NB4 (cell line): ENCODE measurements at places on chromosomes 5 and 9.

GRCh38 chr9:105150991-105151685 is 93.3 kb upstream of the SLC44A1 start:
- DNase-seq, result no peak

DNA sequence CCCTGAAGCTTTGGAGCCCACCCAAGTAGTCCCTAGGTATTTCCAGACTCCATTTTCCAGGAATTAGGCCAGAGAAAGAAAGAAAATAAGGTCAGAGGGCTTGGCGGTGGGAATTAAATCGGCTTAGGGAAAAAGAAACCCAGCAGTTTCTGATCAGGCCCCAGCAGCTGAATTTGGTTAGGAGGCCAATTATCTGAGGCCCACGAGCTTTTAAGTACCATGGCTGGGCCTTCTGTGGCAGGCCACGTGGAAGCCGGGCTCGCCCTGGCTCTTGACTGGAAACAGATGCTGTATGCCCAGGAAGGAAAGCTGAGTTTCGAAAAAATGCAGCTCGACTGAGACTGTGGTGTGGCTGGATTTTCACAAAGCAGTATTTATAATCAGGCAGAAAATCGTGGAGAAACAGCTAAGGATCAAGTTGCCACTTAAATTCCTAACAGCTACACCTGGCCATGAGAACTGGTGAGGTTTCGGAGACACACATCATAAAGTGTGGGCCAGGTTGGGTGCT is 75.1 kb upstream of the PANK3 start:
- DNase-seq, result no peak

GRCh38 chr5:177526191-177526590 is 9.4 kb upstream of the DDX41 start:
- DNase-seq, result no peak

DNA sequence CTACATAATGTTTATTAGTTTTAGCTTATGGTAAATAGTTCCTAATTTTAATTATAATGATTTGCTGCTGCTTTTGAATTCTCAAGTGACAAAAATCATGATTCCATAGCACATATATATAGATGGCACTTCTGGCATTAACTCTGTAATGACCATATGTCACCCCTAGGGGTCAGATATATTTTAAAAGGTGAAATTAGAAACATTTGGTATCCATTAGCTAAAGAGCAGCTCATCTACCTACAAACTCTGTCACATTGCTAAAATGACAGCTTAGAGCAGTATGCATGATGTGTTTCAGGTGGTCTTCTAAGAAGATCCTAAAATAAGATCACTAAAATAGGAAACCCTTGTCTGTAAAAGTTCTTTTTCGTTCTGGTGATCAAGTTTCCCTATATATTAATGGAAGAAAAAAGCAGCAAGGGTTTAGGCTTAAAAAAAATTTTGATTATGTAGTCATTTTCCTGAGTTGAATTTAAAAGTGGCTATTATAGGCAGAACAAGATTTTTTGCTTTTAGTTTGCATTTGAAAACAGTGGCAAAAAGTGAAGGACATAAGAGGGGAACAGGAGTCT is 157.7 kb upstream of the POU5F2 start:
- DNase-seq, result peak; percentile 25

- no peak for DNase-seq
These were observed 125.3 kb downstream of the GABBR2 start for GRCh38 chr9:98583417-98583816.

- no peak for DNase-seq
These were observed 160.4 kb downstream of the MEF2C start for GRCh38 chr5:88722546-88723073.

DNA sequence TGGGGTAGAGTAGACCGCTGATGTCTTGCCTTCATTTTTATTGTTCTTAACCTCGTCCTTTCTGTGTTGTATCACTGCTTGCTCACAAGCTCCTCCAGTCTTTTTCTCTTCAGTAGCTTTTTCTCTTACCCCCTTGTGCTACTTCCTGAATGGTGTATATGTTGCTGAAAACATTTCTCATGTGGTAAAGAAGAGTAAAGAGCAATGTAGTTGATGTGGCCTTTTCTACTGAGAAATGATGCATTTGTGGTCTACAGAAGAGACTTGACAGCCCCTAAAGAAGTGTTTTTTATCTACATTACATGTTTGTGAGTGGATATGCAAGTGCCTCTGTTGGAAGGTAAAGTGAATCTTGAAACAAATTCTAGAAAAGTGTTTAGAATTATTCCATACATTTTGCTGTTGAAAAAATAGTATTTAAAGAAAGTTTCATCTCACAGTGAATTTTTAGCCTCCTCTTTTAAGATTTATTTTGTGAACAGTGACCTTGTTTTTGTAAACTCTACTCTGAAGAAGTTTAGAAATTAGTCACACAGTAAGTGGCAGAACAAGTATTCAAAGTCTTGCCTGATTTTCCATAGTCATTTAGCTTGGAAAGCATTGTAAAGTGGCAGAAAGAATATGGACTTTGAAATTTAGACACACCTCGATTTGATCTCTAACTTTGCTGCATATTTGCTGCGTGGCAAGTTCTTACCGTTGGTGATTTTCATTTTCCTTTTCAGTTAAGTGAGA is 17.4 kb downstream of the CDC42SE2 start:
- DNase-seq, result no peak

- DNase-seq, result peak; percentile 55
These were observed 176.9 kb upstream of the WWC1 start for GRCh38 chr5:168114444-168115017.

- no peak for DNase-seq
These were observed 342.6 kb downstream of the ASTN2 start for GRCh38 chr9:117072216-117072615.

DNA sequence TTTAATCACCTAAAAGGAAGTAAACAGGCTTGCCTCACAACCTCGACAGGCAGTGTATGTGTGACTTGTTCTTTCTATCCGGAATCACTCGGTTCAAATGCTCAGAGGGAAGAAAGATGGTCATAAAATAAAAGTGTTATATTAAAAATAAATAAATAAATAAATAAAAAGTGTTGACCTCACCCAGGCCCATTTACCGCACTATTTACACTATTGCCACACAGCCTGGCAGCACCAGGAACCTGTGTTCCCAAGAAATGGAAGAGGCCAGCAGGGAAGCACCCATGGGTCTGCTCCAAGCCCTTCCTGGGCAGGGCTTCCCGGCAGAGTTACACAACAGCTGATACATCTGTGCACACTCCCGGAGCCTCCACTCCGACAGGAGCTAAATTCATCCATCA is 127.9 kb downstream of the EFNA5 start:
- DNase-seq, result no peak

DNA sequence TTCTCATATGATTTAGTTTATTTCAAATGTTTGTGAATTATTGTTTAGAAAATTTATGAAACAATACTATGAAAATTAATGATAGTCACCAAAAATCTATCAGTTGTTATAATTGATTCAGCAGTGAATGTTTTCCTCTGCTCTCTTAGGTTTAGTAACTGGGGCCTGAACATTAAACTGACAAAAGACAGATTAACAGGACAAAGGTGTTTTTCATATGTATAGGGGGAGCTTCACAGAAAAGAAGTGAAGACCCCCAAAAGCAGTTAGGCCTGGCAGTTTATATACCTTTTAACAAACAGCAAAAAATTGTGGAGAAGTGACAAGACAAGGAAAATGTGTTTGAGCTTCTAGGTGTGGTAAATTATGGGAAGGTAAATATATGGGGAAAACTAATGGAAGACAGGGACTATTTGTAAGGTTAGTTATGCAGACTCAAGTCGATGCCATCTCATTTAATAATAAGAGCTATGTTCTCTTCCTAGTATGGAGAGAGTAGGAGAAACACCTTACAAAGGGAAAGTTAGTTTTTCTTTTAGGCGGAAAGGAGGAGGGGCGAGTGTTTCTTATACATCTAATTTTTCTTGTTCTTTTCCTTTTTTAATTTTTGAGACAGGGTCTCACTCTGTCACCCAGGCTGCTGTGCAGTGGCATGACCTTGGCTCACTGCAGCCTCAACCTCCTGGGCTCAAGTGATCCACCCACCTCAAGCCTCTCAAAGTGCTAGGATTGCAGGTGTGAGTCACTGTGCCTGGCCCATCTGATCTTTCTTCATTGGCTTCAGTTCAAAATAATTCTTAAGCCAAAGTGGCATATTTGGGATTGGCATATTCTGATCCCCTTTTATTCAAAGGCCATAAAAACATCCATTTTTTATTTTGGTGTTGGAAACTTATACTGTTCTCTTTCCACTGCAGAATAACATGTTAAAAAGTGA is 77.8 kb downstream of the C9orf153 start:
- DNase-seq, result no peak

GRCh38 chr5:164220522-164220921 is 715.1 kb downstream of the MAT2B start:
- DNase-seq, result no peak

DNA sequence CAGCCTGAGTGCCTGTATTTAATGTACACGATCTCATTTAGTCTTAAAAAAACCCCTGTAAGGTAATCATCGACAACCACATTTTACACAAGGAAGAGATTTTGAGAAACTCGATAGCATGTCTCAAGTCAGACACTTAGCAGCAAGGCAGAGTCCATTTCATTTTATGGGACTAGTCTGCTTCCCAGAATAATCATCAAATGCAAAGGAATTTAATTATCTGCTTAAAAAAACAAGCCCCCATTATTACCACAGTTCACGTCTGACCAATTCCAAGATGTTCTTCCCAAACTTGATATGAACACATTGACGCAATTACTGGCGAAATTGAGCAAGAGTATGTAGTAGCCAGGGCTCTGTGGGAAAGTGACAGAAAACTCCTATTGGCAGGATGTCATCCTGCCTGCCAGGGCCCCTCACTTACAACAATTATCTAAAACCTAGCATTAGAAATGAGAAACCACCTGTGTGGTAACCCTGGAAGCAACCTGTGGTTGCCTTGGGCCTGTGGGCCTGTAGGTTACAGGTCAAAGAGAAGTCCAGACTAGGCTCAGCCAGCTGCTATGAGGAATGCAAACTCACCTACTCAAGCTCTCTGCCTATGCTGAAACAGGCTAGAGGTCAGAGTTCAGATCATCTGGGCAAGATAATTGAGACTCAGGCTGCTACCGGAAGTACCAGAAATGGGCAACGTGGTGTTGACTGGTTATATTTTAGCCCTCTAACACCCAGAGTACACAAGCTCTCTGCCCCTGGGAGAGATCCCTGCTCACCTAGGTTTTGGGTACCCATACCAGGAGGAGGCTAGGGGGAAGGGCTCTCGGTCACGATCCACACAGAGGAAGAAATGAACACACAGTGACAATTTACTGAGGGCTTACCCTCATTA is 1.6 kb downstream of the B4GALT1 start:
- peak; percentile 91 for DNase-seq

GRCh38 chr9:113524468-113524867 is 60.9 kb downstream of the RGS3 start:
- no peak for DNase-seq

- no peak for DNase-seq
These were observed 43.7 kb downstream of the PSD2 start for GRCh38 chr5:139839232-139839815.

GRCh38 chr5:14118551-14119320 is 24.4 kb upstream of the TRIO start:
- no peak for DNase-seq

GRCh38 chr5:67793418-67793817 is 422.1 kb upstream of the PIK3R1 start:
- no peak for DNase-seq

- DNase-seq, result no peak
These were observed 7.6 kb downstream of the TTC39B start for GRCh38 chr9:15299374-15299939.

- DNase-seq, result no peak
These were observed 39.1 kb upstream of the RASGRF2 start for GRCh38 chr5:80921026-80921425.

DNA sequence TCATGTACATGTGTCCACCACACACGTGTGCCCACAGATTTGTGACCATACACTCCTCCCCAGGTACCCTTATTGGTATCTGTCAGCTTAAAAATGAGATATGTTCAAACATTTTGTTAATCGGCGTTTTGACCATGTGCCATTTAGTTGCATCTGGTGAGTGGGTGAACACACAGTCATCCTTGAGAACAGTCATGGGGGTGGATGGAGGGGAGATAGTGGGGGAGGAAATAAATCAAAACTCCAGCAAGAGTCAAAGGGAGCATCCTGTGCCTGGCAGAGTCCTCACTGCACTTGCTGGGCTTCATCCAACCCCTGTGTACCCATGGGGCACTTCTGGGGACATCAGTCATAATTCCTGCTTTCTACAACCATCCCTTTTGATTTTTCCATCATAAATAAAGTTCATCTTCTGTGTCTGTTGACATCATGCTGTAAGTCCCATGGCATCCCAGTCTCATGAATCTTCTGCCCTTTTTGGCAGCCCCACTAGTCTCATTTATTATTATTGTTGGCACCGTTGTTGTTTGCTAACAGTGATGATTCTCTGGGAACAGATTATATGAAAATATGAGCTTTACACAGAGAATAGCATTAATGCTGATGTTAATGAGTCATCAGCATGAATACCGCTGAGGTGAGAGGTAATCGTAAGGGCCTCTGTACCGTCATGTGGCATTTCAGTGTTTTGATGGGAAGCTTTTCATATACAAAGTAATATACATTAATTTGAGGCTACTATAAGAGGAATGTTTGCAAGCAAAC is 24.4 kb upstream of the CLK4 start:
- DNase-seq, result no peak

DNA sequence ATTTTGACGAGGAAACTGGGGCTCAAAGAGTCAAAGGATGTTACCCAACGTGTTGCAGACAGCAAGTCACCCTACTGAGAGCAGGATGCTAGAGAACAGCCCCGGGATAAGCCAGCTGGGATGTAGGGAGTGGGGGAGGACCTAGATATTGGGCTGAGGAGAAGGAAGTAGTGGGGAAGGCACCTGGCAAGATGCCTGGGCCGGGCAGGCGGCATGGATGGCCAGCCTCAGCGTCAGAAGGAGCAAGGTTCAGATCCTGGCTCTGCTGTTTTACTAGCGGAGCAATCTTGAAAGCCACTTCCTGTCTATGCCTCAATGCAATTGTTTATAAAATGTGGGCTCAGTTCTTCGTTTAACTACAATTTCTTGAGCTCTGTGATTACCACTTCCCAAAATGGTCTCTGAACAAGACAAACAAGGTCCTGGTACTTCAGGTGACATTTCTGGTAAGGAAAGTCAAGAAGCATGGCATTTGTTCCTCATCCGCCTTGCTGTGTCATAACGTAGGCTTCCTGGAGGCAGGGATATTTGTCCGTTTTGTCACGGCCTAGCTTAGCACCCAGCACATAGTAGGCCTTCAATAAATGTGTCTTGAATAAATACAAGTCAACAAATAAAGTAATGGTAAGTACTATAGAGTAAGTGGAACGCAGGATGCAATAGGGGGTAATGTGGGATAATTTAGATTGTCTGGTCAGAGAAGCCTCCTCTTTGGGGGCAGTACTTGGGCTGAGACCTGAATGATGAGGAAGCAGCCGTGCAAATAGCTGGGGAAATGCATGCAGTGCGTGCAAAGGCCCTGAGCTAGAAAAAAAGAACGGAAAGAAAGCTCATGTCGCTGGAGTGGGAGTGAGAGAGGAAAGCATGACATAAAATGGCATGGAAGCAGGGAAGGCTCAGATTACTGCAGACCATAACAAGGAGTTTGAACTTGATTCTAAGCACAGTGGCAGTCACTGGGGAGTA is 70.5 kb downstream of the SMIM23 start:
- peak; percentile 85 for DNase-seq
